Endothelial cell of umbilical vein (primary cell): ENCODE measurements at places on chromosomes 12 and 14.

GRCh38 chr14:94322648-94323570 lies at the start of gene SERPINA6:
TSS of gene SERPINA6 (minus strand) at chr14:94323336. CDS start at chr14:94314648, 8,688 bp downstream.
- no peak for DNase-seq

- no peak for DNase-seq
These were observed 34.0 kb upstream of the CLMN start for GRCh38 chr14:95353664-95354063.

DNA sequence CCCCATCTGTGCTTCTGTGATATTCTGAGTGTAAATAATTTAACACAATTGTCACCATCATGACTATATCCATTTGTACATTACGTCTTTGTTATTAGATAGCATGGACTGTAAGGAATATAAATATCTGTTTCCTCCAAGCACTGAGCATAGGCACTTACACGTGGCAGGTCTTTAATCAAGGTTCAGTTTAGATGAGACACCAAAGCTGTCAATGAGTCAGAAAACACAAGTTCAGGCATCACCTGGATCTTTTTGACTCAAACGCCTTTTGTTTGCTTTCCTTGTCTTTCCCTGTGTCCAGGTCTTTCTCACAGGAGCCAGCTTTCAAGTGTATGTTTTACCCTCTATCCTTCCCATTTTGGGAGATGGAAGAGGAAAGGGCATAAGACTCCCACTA lies 163.2 kb upstream of the CCDC198 start:
- no peak for DNase-seq

DNA sequence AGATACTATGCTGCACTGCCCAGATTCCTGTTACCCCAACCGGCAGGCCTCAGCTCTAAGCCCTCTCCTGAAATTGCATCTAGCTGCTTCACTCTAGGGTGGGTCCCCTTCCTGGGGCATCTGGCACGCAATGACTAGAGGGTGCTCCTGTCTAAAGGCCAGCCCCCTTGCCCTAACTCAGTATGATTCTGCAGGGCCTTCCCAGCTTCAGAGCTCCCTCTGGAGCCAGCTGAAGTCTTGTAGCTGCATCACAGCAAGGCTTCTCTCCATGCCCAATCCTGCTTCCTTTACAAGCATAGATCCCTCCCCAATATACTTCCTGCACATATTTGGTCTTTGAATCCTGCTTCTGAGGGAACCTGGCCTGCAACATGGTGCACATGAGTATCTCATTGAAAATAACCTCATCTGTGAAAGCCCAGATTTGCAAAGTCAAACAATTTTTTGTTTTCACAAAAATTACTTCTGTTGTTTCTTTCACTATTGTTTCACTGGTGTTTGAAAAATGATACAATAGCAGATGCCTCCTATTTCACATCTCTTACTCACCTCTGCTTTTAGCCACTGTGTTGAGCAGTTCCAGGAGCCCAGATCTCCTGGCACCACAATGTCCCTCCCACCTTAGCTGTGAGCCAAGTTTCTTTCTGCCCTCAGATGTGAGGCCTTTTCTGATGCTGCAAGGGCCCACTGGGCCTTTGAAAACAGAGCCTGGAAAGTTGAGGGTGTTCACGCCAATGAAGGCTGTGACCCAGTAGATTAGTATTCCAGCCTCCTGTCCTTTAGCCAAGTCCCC lies 169.5 kb upstream of the EGLN3 start:
- DNase-seq = no peak

- peak; percentile 24 for DNase-seq
These were observed 93.0 kb downstream of the ACTN1 start for GRCh38 chr14:68886109-68886434.

DNA sequence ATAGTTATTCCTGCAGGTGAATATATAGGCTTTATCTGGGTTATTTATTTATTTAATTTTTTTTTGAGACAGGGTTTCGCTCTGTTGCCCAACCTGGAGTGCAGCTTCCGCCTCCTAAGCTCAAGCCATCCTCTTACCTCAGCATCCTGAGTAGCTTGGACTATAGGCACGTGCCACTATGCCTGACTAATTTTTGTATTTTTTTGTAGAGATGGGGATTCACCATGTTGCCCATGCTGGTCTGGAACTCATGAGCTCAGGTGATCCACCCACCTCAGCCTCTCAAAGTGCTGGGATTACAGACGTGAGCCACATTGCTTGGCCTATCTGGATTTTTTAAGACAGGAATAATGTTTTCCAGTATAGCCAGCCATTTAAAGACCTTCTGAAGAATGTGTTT lies 2.0 kb downstream of the RAN start:
- DNase-seq = no peak

DNA sequence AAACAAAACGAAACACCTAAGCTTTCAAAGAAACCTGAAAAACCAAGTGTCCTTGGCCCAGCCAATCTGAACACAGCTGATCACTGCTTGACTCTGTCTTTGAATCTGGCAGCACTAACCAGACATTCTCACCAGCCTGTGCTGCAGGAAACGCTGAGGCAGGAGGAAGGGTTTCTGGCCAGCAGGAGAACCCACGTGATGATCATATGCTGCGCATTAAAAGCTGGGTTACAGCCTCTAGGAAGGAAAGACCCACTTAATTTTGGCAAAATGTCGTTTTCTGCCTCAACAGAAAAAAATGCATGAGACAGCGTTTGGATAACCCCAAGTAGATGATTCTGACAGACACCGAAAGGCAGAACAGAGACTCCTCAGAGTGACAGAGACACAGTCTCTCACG lies 9.8 kb downstream of the APPL2 start:
- DNase-seq = peak; percentile 90

DNA sequence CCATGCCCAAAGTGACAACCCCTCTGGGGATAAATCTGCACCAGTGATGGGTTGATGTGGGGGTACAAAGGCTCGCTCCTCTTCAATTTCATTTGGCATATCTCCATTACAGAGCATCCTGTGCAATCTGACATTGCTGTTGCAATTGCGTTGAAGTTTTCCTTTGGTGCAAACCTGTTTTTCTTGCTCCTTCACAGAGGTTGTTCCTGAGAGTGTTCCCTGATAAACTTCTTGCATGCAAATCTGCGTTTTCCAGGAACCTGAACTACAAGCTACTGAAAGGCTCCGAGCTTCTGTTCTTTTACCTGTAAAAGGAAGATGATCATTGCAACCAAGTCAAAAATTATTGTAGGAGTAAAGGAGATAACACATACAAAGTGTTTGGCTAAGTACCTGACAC lies 26.1 kb downstream of the SERPINA11 start:
- no peak for DNase-seq

DNA sequence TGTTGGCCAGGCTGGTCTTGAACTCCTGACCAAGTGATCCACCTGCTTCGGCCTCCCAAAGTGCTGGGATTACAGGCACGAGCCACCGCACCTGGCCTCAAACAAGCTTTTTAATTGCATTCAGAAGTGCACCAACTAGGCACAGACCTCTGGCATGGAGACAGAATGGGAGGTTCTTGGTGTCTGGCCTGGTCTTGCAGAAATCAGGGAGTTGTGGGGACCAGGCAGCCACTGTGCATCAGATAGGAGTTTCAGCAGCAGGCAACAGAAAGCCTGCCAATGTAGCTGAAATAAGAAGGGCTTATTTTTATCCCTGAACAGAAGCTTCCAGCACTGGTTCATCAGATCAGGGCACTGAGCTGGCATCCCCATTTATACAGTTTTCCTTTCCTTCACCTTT lies 22.2 kb upstream of the TCL1B start:
- DNase-seq = no peak

- DNase-seq = peak; percentile 93
These were observed at the start of gene TCHP for GRCh38 chr12:109899783-109900751. TSS of gene TCHP (plus strand) at chr12:109900274. CDS start at chr12:109903027, 2,753 bp downstream.

DNA sequence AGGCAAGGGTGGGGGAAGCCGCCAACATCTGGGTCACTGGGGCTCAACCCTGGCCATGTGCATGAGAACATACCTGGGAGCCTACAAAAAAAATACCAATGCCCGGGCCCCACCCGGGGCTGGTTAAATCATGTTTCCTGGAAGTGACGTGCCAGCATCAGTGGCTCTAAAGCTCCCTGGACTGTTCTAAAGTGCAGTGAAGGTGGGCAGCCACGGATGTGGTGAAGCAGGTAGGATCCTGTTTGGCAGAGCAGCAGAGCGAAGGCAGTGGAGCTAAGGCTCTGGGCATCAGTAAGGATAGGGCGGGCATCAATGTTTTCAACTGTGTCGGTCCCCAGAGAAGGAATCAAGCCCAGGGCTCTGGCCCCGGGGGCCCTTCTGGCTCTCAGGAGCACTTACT lies 525 bp upstream of the GPR68 start:
- no peak for DNase-seq

- peak; percentile 67 for DNase-seq
These were observed 55.6 kb downstream of the LGMN start for GRCh38 chr14:92692822-92693226.

GRCh38 chr12:89203144-89203543 lies 149.2 kb downstream of the DUSP6 start:
- DNase-seq = no peak

DNA sequence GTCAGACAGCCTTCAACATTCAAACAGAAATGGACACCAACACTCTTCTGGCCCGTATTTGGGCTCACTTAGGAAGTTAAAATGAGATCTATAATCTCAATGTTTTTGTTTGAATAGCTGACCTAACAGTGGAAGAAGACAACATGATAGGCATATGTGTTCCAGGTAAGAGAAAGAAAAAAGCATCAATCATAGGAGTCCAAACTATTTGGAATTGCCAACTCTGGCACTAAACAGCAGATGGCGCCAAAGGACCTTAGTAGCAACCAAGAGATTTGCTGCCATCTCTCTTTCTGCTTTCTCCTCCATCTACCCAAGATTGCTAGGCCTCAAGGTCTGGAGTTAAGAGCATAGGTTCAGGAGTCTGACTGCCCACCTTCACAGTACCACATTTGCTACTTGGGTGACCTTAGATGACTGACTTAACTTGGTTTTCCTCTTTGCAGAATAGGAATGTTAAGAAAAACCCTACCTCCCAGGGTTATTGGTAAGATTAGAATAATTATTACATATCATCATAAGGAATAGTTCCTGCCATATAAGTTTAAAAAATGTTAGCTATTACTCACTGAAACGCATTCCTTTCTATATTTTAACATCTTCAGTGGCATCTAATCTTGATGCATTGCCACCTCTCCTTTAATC lies 30.2 kb downstream of the PEX5 start:
- DNase-seq = peak; percentile 71

GRCh38 chr14:103460415-103460814 lies 62.2 kb downstream of the CKB start:
- DNase-seq = no peak

- DNase-seq = no peak
These were observed 2.2 kb downstream of the OASL start for GRCh38 chr12:121036810-121037326.

DNA sequence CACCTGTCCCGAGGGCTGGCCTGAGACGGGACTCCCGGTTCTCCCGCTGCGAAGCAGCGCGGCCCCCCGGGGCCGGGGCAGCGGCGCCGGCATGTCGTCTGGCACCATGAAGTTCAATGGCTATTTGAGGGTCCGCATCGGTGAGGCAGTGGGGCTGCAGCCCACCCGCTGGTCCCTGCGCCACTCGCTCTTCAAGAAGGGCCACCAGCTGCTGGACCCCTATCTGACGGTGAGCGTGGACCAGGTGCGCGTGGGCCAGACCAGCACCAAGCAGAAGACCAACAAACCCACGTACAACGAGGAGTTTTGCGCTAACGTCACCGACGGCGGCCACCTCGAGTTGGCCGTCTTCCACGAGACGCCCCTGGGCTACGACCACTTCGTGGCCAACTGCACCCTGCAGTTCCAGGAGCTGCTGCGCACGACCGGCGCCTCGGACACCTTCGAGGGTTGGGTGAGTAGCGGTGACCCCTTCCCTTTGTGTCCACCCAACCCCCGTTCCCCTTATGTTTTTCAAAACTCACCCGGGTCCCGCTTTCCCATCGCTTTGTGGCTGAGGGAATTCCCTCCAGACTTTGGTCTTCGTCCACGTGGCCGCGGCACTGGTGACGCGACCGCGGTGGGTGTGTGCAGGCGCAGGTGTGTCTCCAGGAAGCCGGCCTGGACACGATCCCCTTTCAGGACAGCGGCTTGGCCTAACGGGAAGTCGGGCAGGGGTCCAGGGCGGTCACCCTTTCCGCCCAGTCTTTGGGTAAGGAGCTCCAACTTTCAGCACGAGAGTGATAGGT lies 826 bp downstream of the PRKCH start:
- DNase-seq = no peak

- DNase-seq = no peak
These were observed 106.8 kb downstream of the ZFC3H1 start for GRCh38 chr12:71556875-71557274.

DNA sequence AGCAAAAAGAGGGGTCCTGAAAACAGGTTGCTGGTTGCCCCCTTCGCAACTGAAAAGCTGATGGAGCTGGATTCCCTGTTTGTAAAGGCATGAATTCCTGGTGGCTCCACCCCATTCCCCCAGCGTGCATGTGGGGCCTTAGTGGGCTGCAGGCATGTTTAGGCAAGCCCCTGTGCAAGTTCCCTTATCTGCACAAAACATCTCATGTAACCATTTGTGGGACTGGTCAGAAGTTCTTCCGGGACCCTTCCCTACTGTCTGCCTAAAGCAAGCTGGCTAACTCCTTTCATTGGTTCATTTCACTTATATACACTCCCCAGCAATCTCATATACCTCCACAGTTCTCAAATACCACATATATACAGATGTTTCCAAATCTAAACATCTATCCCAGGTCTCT lies 24.0 kb upstream of the HIGD1C start:
- DNase-seq = no peak

DNA sequence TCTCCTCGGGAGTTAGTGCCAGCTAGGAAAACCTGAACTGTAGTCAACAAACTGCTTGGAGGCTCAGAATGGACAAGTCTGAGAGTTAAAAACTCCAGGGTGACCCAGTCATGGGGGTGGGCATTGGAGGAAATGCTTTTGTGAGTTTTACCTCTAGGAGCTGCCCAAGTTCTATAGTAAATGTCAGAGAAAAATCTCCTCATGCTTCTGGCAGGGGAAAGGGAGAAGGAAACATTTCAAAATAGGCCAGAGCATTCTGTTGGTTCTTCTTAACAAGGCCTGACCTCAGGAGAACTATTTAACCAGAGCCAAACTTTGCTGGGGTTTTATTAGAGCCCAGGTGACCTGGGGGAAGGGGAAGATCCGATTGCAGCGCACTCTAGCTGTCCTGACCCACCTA lies 12.3 kb downstream of the NINJ2 start:
- DNase-seq = no peak

- peak; percentile 56 for DNase-seq
These were observed 111.6 kb downstream of the SCAF11 start for GRCh38 chr12:45878630-45879255.

DNA sequence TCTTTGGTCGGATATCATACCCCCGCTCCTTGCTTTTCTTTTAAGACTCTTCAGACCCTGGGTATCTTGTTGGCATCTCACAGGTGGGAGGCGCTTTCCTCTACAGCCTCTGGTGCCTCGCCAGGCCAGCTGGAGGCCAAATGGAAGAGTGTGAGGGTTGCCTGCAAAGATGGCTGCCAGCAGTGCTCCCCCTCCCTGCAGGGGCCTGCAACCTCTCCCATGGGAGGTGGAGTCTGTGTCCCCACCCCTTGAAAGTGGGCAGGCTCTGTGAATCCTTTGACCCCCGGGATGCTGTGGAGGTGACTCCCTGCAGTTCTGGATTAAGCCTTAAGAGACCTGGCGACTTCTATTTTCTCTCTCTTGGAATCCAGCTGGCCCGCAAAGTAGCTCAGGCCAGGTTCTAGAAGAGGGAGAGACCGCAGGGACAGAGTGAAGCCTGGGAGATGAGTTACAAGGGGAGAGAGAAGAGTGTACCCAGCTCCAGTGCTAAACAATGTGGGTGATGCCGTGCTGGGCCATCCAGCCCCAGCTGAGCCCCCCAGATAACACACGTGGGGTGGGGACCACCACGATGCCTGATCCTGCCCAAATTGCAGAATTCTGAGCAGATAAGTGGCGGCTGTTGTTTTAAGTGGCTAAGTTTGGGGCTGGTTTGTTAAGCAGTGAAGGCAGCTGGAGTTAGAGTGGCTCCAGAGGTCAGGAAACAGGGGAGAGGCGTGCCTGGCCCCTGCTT lies 37.9 kb upstream of the NCOR2 start:
- DNase-seq = no peak
